ENCODE measurements at places on chromosomes 12 and 14.

- no peak for DNase-seq
Measured at GRCh38 chr12:118288174-118288573, 84.5 kb downstream of the TAOK3 start.

DNA sequence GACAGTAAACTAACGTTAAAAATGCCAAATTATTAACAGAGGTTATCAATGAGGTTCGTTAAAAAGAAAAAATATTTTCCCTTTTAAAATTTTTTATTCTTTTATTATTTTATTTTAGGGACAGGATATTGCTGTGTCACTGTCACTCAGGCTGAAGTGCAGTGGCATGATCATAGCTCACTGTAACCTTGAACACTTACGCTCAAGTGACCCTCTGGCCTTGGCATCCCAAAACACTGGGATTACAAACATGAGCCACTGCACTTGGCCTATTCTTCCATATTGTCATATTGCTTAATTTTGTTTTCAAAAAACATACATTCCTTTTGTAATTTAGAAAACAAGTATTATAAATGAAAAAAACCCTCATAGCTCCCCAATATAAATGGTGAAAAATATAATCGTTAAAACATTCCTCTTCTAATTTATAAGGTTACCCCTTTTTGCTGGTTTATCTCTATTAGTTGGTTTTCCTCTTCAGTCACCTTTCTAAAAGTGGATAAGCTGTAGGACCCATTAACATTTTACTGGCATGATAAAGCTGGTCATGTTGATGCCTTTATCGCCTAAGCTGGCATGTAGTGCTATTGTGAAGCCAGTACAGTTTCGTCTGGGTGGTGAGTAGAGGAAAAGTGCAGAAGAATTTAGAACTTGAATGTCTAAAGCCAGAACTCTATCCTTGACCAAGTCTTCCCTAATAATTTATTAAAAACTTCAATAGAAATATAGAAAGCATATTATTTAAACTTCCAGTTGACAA is 27.6 kb downstream of the PDE3A start:
- DNase-seq: no peak

DNA sequence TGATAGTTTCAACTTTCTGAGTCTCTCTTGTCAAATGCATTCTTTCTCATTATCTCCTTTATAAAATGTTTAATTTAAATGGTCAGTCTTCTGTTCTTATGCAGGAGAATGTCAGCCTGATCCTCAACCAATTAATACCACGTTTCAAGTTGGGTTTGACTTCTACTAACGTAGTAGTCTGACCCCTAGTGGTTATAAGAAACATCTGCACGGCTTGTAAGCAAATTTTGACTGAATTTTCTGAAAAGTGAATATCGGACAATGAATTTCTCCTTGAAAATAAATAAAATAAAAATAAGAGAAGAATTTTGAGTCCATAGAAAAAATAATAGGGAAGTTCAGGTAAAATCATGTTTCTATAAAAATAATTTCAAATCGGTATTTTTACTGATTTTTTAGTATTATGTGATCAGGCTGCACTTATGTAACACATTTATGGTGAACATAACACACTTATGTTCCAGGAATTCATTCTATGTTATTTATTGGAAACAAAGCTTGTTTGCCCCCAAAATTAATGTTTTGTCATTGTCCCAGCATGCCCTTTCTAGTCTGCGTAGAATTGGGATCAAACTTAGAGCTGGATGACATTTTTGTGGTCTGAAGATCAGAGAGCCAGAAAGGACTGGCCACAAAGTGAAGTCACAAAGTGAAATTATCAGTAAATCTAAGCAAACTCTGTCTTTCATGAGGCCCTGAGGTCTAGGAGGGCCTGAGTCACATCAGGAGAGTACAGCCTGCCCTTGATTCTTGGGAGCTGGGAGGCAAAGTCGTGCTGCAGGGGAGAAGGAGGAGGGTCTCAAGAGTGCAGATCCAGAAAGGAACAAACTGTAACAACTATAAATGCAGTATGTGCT is 101.2 kb upstream of the STXBP6 start:
- DNase-seq: no peak

DNA sequence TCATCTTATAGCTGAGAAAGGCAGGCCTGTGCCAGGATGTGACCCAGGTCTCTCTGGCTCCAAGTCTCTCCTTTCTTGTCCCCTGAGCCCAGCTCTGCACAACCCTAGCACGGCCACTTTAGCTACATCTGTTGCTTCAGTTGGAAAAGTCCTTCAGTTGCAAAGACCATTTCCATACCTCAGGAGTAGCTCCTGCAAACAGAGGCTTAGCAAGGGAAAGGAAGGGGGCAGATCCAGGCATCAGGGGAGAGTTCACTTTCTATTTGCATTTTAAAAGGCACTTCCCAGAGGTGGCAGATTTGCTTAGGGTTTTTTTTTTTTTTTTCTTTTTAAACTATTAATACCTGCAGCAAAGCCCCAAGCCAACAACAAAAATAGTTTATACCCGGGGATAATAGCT is 3.0 kb upstream of the PITPNM2 start:
- no peak for DNase-seq

DNA sequence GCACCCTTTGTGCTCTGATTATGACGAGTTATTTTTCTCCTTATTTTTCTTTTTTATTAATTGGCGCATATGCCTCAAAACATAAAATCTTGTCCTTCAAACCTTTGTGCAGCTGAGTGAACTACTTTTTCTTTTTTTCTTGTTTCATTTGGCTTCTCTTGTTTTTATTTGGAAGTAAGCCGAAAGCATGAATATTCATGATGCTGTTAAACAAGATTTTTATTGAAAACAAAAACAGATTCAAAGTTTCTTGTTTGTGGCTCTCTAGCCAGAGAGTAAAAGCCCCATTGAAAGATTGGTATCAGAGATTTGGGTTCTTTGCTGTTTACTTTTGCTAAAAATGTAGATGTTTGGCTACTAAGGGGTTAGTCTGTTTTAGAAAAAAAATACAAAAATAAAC is 183.8 kb downstream of the TMEM132C start:
- no peak for DNase-seq

- no peak for DNase-seq
Measured at GRCh38 chr14:91396013-91396660, 21.5 kb downstream of the CCDC88C start.

GRCh38 chr14:75697386-75697785 is 36.3 kb downstream of the TTLL5 start:
- no peak for DNase-seq

DNA sequence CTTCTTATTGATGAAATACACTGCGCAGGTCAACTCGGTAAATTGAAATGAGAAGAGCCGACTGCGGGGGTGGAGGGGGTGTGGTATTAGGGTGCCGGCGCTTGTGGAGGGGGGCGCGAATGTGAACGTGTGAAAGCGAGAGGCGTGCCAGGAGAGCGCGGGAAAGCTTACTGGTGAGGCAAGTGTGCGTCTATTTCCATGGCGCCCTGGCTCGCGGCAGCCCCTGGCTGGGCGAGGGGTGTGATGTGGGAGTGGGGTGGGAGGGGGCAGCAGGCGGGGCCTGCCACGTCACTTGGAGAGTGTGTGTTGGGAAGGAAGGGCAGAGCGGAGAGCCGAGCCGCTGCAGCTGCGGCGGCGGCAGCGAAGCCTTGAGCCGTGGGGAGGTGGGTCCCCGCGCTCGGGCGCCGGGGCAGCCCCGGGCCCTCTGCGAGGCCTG is 88.8 kb downstream of the GALNT8 start:
- peak; percentile 68 for DNase-seq

GRCh38 chr14:89650077-89650978 is 233.3 kb upstream of the FOXN3 start:
- no peak for DNase-seq

DNA sequence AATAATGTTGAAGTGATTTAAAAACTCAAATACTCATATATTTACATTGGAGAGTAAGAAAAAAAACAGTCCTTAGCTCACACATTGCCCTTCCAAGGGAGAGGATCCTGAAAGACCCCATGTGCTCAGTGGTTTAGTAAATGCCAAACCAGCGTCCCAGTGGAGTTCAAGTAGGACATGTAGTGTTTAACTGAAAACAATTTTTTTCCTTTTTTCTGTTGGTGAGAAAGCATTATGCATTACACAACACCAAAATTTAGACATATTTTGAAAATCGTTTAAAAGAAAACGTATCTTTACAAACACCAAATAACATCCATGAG is 33.6 kb downstream of the UBR7 start:
- no peak for DNase-seq

All from suprapubic skin (tissue), 4 donors.